ENCODE measurements at places on chromosomes 2 and 18.
A peak's percentile ranks its signal among the peaks of the same experiment; 100 is the strongest.

DNA sequence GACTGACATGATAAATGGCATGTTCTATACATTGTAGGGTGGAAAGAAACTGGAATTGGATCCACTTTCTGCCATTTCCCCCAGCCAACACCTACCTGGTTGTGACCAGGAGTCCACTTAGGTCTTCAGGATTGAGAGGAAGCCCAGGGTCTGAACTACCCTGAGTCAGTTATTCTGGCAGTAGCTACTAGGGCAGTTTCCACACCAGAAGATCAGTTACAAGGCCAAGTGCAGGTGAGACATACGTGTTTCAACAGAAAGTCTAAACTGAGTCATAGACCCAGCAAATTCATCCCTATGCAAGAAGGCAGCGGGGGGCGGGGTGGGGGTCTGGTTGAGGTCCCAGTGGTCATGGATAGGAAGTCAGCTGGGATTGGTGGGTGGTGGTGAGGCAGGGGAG lies 21.9 kb downstream of the ANTXR1 start:
- no peak for DNase-seq

DNA sequence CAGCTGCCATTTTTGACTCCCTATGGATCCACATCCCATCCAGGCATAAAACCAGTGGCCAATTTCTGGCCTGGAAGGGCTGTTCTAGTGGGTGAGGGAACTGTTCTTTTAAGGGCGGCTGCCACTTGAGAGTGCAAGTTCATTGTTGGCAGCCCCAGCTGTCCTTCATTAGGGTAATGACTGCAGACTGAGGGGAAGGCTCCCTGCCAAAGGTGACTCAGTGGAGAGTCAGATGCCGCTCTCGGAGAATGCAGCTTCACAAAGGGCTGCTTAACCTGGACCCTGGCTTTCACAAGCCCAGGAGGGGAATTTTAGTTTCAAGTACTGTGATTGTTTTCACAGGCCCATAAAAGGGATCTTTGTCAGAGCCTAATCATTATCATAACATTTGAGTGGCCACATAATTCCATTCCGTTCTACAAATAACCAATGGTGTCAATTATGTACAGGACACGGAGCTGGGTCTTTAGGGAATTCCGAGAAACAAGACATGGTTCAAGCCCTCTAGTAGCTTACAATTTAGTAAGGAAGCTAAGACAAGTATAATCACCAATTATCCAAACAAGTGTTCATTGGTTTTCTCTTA lies 235.7 kb downstream of the CDCA7 start:
- DNase-seq = no peak

GRCh38 chr2:132503701-132504100 lies 87.1 kb downstream of the GPR39 start:
- DNase-seq = no peak

GRCh38 chr2:97747716-97748115 lies 34.3 kb downstream of the ZAP70 start:
- DNase-seq = no peak

DNA sequence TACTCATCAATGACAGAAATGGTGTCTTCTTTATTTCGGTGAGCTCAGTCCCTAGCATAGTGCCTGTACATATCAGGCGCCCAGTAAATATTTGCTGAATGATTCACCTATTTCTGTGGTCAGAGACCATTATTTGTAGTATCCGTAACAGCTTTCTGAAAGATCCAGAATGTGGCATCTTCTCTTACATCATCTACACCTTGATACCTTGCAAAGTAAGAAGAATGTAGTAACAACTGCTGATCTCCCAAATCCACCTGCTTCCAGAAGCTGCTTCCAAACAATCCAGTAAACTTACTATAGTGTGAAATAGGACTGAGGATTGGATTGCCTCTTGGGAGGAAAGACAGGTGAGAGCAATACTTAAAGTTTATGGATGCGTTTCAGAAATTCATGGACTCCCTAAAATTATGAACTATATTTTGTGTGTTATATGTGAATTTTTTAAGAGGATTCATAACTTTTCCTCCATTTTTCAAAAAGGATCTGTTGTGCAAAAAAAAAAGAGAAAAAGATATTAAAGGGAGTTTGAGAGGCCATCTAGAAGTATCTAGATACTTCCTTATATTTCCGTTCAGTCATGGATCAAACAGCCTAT lies 945 bp upstream of the ASXL2 start:
- no peak for DNase-seq

DNA sequence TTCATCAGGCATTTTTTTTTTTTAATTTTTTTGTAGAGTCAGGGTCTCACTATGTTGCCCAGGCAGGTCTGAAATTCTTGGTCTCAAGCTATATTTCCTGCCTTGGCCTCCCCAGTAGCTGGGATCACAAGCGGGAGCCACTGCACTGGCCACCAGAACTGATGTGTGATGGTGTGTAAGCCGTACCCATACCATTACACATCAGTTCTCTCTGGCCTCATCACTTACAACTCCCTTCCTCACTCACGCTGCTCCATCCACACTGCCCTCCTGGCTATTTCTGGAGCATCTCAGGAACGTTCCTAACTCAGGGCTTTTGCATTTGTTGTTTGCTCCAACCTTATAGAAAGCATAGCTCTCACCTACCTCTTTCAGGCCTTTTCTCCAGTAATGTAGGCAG lies 834.5 kb upstream of the ID2 start:
- no peak for DNase-seq

- DNase-seq = no peak
These were observed 8.9 kb downstream of the AMER3 start for GRCh38 chr2:130764035-130764820.

DNA sequence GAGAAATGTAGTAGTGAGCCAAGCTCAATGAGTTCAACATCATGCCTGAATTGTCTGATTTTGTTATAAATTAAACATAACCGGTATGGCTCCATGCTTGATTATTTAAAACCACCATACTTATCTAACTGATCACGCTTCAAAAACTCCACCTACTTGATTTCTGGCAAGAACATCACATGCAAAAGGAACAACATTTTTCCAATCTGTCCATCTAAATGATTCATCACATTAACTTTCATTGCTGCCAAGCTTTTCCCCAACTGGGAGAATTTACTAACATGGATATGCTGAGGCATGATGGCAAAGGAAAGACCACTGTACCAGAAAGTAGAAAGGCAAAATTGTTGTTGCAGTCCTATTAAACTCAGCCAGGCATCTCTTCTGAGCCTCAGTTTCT lies 286.8 kb downstream of the TRIB2 start:
- DNase-seq = no peak

- no peak for DNase-seq
These were observed 279.8 kb downstream of the ZNF385B start for GRCh38 chr2:179581605-179582004.

DNA sequence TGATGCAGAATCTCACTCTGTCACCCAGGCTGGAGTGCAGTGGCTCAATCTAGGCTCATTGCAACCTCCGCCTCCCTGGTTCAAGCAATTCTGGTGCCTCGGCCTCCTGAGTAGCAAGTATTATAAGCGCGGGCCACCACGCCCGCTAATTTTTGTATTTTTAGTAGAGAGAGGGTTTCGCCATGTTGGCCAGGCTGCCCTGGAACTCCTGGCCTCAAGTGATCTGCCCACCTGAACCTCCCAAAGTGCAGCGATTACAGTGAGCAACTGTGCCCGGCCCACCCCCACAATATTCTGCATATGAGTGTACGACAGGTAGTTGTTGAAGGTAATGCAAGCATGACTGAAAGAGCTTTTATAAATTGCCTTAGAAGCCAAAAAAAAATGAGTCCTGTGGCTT lies 1.2 kb downstream of the WDR75 start:
- no peak for DNase-seq

DNA sequence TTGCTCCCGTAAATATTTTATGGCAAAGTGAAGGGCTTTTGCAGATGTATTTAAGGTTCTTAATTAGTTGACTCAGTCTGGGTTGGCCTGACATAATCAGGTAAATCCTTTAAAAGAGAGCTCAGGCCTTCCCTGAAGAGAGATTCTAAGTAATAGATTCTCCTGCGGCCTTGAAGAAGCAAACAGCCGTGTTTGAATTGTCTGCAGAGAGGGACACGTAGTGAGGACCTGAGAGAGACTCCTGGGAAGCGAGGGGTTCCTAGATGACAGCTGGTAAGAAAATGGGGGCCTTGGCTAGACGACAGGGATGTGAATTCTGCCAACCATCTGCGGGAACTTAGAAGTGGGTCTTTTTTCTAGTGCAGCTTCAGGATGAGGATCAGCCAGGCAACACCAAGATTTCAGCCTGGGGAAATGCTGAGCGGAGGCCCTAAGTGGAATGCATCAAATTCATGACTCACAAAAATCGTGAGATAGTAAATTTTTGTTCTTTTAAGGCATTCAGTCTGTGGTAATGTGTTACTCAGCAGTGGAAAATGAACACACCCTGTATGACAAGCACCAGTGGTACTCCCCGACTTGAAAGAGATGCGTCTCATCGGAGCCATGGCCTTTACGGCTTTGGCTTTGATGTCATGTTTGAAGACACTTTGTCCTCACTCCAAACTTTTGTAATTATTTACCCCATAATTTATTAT lies 62.1 kb upstream of the SMIM21 start:
- DNase-seq = no peak

GRCh38 chr2:6224267-6224666 lies 532.1 kb downstream of the SOX11 start:
- DNase-seq = no peak

DNA sequence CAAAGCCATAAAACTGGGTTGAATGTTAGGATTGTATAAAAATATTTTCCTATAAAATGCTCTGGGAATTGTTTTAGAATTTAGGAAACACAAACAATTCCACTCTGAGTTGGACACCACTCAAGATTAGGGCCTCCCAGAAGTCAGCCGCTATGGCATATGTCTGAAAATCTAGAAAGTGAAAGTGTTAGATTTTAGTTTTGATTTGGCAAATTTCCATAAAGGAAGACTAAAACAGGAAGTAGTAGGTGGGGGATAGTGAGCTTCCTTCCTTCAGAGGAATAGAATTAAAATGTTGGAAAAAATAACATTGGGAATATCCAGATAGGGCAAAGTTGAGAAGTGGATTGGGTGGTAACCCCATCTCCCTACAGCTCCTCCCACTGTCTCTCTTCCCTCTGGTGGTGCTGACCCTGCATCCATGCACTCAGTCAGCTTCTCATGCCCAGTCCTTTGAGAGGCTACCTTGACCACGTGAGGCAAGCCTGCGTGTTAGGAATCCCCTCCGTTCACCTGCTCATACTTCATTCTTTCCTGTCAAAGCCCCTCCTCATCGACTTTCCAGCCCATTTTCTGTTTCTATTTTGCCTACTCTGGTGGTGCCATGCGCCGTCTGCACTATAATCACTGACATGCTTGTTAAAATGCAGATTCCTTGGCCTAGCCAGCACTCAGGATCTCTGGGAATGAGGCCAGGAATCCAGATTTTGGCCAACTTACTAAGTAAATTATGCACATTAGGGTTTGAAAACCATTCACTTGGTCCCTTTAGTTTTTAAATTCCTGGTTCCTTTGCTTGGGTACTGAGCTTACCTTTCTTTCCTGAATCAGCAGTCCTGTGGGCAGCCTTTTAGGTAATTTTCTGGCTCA lies 83.5 kb downstream of the POLE4 start:
- DNase-seq = no peak

GRCh38 chr2:144522176-144522896 lies 2.4 kb upstream of the ZEB2 start:
- no peak for DNase-seq

DNA sequence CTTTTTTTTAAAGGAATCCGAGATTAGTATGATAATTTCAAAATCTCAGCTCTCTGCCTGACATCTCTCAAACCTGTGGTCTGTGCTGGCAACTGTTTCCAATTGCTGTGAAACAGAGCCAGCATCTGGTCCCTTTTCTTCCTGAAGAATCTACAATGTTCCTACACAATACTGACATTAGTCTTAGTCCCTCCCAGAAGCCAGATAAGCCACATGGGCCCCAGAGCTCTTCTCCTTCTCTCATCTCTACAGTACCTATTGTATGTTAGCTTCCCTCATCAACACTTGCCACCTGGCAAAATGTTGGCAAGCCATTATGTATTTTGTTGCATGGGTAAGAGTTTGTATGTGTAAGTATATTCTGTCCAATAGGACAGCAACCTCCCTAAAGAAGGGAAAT lies 62.9 kb upstream of the CDKL4 start:
- DNase-seq = no peak

DNA sequence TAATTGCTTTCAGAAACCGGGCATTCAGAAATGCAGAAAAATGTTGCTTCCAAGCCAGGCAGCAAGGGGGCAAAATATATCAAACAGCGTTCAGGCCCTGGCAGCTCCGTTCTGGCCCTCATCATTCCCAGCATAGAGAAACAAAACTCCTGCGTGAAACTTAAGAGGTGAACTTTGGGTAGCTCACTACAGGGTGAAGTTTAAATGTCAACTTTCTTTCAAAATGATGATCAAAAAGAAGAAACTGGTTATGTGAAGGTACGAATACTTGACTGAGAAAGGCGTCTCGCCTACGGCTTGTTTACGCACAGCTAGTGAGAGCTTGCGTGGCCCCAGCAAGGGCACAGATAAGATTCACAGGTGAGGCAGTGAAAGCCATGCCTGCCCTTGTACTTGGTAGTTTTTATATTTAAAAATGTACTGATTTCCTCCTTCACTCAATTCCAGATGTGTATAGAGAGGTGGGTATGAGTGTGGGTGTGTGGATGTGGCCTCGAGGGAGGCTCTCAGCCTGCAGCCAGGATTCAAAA lies 127.5 kb downstream of the NFATC1 start:
- peak; percentile 70 for DNase-seq

GRCh38 chr2:136008205-136008865 lies 22.9 kb upstream of the DARS1 start:
- DNase-seq = peak; percentile 72

GRCh38 chr2:54384301-54385203 lies 71.6 kb upstream of the SPTBN1 start:
- DNase-seq = no peak
